ENCODE measurements at places on chromosomes 4 and X.
A peak's percentile ranks its signal among the peaks of the same experiment; 100 is the strongest.

GRCh38 chrX:21153033-21153432 is 221.2 kb upstream of the CNKSR2 start:
- no peak overlapping the region for H3K27ac ChIP-seq
- H3K36me3 ChIP-seq = no peaks in the 10 kb centered on the region
- no peak for DNase-seq
- no peak overlapping the region for H3K4me3 ChIP-seq
- no peaks in the 10 kb centered on the region for H3K4me1 ChIP-seq

GRCh38 chr4:3304831-3305609 is 12.2 kb downstream of the RGS12 start:
- H3K27ac ChIP-seq = no peak overlapping the region
- no peak overlapping the region for H3K4me3 ChIP-seq
- peaks cover 2% of the 10 kb centered on the region for H3K36me3 ChIP-seq
- no peak for DNase-seq
- peaks cover 23% of the 10 kb centered on the region for H3K4me1 ChIP-seq

DNA sequence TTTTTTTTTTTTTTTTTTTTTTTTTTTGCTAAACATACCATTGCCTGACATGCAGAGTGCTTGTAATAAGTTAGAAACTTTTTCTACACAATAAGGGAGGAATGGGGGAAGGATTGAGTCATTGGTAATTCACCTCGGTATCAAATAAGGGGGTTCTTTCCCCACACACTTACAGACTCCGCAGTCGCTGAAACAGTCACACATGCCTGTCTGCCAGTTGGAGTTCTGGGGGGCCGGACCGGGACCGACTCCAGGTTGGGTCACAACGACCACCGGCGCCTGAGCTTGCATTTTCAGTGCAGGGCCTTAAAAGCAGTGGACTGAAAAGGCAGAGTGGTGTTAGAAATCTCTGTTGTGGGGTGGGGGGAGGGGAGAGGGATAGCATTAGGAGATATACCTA is 6.9 kb downstream of the PLAC8 start:
- no peak for DNase-seq
- H3K27me3 ChIP-seq = no peaks in the 10 kb centered on the region
- H3K4me3 ChIP-seq = peak overlapping the region; percentile 58
- peaks cover 29% of the 10 kb centered on the region for H3K4me1 ChIP-seq
- H3K27ac ChIP-seq = peak overlapping the region; percentile 82

- H3K27me3 ChIP-seq = no peaks in the 10 kb centered on the region
- no peak overlapping the region for H3K4me3 ChIP-seq
- DNase-seq = no peak
- no peaks in the 10 kb centered on the region for H3K36me3 ChIP-seq
Measured at GRCh38 chr4:144411700-144412099, 234.3 kb upstream of the HHIP start.

GRCh38 chr4:22029803-22030202 is 81.2 kb upstream of the KCNIP4 start:
- H3K27me3 ChIP-seq = no peaks in the 10 kb centered on the region
- no peak overlapping the region for H3K4me3 ChIP-seq
- no peaks in the 10 kb centered on the region for H3K4me1 ChIP-seq
- H3K27ac ChIP-seq = no peak overlapping the region
- H3K36me3 ChIP-seq = no peaks in the 10 kb centered on the region

GRCh38 chrX:49925176-49925575 is 2.8 kb downstream of the CLCN5 start:
- no peaks in the 10 kb centered on the region for H3K27me3 ChIP-seq
- H3K4me3 ChIP-seq = no peak overlapping the region
- H3K36me3 ChIP-seq = peaks cover 2% of the 10 kb centered on the region
- H3K27ac ChIP-seq = no peak overlapping the region

GRCh38 chr4:83252782-83253405 is 31.7 kb downstream of the COQ2 start:
- no peaks in the 10 kb centered on the region for H3K27me3 ChIP-seq
- peak overlapping the region; percentile 14 for H3K27ac ChIP-seq
- H3K36me3 ChIP-seq = no peaks in the 10 kb centered on the region
- no peak overlapping the region for H3K4me3 ChIP-seq
- DNase-seq = peak; percentile 65

DNA sequence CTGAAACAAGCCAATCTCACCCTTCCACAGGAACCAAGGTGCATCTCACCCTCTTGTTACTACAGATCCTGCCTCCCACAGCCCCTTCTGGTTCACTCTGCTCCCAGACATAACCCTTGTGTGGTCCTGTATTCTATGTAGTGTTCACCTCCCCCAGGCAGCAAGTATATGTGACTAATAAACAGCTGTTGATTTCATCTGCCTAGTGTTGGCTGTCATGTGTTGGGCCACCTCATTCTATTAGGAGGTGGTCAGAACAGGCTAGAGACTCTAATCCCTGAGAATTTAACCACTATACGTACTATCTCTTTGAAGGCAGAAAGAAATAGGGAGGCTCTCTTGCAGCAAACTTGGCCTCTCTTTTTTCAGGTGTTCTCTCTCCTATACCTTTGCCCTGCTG is 134.3 kb upstream of the RPL34 start:
- no peaks in the 10 kb centered on the region for H3K4me1 ChIP-seq
- H3K36me3 ChIP-seq = no peaks in the 10 kb centered on the region
- no peak for DNase-seq
- H3K27ac ChIP-seq = no peak overlapping the region

DNA sequence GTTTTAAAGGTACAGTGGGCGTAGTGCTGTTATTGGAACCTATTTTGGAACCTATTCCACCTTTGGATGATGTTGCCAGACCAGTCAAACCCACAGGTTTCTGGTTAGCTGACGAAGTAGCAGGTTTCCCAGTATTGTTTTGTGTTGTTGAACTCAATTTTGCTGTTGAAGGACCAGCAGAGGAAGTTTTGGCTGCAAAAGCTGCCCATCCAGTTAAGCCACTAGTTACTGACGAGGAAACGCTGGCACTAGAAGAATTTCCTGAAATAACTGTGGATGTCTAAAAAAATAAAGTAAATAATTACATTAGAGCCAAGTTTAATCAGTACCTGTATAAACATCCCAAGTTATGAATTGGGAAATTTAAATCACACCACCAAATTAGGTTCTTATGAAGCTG is 25.5 kb downstream of the INTS12 start:
- DNase-seq = no peak
- H3K27ac ChIP-seq = no peak overlapping the region
- H3K36me3 ChIP-seq = peaks cover 13% of the 10 kb centered on the region
- H3K4me3 ChIP-seq = no peak overlapping the region
- no peaks in the 10 kb centered on the region for H3K27me3 ChIP-seq

DNA sequence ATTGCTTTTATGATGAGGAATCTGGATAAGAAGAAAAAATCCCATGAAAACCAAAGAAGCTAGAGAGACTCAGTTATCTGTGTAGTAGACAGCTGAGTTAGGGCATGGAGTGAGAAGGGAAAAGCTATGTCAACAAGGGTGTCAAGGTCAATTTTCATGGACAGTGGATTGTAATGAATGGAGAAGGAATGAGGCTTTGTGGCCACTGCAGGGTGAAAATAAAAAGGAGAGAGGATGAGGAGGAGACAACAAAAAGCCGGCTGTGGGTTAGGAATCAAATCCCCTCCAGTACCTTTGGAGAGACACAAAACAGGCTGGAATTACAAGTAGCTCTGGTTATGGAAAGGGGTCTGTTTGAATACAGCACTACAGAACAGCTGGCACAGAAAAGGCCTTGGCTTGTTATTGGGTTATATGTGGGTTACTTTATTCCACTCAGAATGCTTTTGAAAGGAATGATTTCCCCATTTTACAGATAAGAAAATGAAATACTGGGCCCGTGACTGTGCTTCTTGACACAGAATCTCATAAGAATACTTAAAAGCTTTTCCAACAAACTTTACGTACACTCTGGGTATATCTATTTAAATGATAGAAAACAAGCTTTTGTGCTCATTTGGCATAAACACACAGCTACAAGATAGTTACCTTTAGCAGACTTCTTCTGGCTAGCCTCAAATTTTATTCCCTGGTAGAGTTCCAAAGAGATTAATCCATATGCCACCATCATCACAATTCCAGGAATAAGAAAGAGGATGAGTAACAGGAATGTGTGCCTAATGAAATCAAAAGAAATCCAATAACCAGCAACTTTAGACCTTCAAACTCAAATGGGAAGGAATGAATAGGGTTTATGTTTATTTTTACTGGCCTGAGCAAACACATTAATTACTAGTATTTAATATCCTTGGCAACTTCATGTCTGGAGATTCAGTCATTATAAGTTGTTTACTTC is 7.5 kb downstream of the CCKAR start:
- peaks cover 3% of the 10 kb centered on the region for H3K27me3 ChIP-seq
- H3K4me3 ChIP-seq = no peak overlapping the region
- H3K27ac ChIP-seq = no peak overlapping the region
- H3K4me1 ChIP-seq = no peaks in the 10 kb centered on the region

DNA sequence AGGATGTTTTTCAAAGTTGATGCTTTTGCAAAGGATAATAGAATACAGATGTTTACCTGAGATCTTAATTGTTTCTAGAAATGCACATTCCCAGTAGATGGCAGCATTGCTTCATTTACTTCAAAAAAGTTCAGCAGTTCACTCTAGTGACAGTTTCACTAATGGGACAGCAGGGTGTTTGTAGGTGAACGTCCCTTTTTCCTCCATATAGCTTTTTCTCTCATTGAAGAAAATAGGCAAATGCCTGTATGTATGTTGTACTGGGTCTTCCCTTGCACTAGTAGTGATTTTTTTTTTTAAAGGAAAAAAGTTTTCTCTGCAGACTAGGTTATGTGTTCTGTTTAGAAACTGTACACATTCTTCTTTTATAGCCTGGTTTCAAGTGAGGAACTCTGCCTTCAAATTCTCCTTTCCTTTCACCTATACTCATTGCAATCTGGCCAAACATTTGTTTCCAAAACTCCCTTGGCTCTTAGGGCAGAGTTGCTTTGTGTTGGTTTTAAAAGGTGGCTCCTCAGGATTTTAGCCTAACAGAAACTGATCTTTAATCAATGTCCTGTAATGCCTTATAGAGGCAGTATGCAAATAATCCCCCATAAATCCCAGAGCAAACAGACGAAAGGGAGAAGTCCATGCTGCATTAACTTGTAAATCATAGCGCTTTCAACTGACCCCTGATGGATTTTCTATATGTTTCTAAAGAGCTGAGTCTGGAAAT is 86.3 kb downstream of the EGF start:
- peak; percentile 60 for DNase-seq
- peaks cover 9% of the 10 kb centered on the region for H3K4me1 ChIP-seq
- no peak overlapping the region for H3K4me3 ChIP-seq
- peaks cover 8% of the 10 kb centered on the region for H3K27me3 ChIP-seq
- no peak overlapping the region for H3K27ac ChIP-seq
- H3K36me3 ChIP-seq = no peaks in the 10 kb centered on the region

DNA sequence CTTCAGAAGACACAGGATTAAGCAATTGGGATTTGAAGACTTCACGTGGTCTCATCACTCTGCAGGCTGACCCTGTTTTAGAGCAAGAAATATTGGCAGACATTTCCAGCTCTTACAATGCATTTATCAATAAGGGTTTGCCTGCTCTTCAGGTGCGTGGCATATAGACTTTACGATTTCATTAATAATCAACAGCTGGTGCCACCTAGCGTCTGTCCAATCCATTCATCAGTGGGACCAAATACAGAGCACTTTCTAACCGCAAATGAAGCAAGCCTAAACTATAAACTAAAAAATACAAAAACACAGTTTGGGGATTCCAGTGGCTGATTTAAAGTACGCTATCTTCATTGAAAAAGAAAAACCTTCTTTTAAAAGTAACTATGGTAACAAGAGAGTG is 125.4 kb upstream of the DMD start:
- no peak for DNase-seq
- H3K36me3 ChIP-seq = no peaks in the 10 kb centered on the region
- H3K4me3 ChIP-seq = no peak overlapping the region
- H3K27me3 ChIP-seq = no peaks in the 10 kb centered on the region
- no peaks in the 10 kb centered on the region for H3K4me1 ChIP-seq

- H3K27ac ChIP-seq = no peak overlapping the region
- H3K36me3 ChIP-seq = peaks cover 51% of the 10 kb centered on the region
- H3K27me3 ChIP-seq = no peaks in the 10 kb centered on the region
- peaks cover 12% of the 10 kb centered on the region for H3K4me1 ChIP-seq
- H3K4me3 ChIP-seq = no peak overlapping the region
Measured at GRCh38 chr4:48896845-48897244, 9.7 kb downstream of the OCIAD2 start.

Measured in memory B cell (primary cell).